Stimulated activated CD4-positive, alpha-beta T cell treated with anti-CD3 and anti-CD28 coated beads, Interleukin-15, amount 100 ng/mL, for 1 hour (primary cell): ENCODE measurements at places on chromosomes 7 and 10.

DNA sequence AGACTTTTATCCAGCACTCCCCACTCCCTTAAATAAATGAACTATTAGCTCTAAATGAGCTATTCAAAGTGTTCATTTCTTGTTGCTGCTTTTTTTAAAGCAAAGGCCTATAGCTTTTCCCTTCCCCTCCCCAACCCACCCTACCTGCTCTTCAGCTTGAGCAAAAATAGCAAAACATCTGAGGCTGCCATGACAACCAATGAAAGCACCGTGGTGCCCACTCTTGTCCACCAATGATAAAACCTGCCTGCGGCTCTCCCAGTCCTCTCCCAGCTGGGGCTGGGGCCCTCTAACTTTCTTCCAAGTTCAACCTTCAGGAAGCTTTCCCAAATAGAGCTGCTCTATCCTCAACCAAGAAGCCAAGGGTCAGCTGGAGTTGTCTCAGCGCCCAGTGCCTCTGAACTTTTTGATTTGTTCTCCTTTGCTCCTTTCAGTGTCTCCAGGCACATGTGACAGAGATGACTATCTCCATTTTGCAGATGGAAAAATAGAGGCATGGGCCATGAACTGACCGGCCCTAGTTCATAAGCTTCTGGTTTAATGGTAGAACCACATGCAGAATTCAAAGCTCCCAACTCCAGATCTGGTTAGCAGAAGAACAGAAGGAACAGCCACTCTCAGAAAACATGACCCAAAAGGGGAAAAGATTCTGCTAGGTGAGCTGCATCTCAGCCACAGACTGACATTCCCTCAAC, 47.7 kb downstream of the PIK3AP1 start:
- DNase-seq, result no peak

DNA sequence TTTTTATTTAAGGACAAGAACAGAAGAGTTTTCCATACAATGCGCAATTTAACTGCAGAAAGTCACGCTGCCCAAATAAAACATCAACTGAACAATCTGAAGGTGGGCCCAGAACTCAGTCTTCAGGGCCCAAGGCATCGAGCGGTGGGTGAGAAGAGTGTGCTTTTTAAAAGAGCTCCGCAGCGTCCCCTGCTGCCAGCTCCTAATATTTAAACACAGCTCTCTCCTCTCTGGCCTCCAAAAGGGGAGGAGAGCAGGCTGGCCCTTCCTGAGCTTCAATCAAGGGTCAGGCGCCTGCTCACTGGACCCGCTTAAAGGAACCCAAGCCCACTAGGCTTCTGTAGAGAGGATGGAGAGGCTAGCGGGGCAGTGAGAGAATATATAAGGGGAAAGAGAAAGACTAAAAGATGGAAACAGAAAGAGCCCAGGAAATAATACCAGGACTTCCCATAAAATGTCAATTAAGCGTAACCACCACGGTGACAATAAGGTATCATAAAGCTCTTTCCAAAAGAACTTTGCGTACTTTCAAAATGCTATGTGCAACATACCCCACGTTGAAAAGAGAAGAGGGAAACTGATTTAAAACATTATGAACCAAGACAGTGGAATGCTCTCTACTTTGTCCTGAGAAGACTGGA, 2.8 kb downstream of the FAM53B start:
- DNase-seq, result peak; percentile 48

- DNase-seq, result no peak
These were observed 808 bp downstream of the C10orf71 start for GRCh38 chr10:49299816-49300139.

- DNase-seq, result no peak
These were observed 7.9 kb upstream of the RAPGEF5 start for GRCh38 chr7:22364900-22365299.

- no peak for DNase-seq
These were observed 75.8 kb upstream of the EN2 start for GRCh38 chr7:155381852-155382801.

DNA sequence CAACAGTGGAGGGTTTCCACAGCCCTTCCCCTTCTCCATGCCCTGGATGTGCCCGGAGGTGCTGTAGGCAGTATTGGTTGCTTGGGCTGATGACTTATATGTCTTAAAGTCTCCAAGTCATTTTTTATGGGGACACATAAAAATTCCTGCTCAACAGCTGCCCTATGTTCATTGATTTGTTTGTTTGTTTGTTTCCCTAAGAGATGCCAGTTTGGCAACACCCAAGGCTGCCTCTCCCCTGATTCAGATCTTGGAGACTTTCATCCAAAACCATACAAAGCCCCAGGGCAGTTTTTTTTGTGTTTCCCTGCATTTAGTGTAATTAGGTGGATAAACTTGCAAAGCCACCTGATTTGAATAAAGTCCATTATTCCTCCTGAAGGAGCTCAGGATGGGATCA, 115.3 kb downstream of the PLPP4 start:
- no peak for DNase-seq

- no peak for DNase-seq
These were observed 99.4 kb downstream of the RSU1 start for GRCh38 chr10:16717622-16718395.

DNA sequence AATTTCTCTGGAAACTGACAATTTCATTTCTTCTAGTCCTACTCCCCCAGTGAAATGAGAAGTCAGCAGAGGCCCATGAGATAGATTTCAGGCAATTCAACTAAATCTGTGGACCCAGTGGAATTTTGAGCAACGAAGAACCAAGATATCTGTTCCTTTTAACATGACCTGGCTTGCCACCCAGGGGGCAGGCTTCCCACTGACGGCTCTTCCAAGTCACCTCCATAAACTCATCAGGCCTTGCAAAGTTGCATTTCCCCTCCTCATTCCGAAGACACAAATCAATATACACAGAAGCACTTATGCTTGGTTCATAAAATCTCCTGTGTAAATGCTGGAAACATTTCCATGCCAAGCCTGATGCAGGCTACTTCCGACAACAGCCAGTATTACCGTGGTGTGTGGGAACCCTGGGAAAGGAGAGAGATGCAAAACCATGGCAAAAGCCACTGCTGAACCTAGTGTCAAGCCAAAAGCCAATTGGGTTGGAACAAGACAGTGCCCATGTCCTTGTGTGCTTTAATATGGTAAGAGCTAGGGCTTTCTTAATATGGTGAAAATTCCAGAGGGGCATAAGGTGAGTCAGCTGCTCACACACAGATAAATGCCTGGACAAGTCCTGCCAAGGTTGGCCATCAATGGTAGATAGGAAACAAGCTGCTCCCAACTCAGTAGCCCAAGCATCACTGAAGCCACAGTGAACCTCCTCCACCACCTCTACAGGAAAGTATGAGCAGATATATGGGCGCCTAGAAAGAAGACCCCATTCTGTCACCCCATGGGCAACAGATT, 1.6 kb downstream of the FRMD4A start:
- DNase-seq, result no peak

DNA sequence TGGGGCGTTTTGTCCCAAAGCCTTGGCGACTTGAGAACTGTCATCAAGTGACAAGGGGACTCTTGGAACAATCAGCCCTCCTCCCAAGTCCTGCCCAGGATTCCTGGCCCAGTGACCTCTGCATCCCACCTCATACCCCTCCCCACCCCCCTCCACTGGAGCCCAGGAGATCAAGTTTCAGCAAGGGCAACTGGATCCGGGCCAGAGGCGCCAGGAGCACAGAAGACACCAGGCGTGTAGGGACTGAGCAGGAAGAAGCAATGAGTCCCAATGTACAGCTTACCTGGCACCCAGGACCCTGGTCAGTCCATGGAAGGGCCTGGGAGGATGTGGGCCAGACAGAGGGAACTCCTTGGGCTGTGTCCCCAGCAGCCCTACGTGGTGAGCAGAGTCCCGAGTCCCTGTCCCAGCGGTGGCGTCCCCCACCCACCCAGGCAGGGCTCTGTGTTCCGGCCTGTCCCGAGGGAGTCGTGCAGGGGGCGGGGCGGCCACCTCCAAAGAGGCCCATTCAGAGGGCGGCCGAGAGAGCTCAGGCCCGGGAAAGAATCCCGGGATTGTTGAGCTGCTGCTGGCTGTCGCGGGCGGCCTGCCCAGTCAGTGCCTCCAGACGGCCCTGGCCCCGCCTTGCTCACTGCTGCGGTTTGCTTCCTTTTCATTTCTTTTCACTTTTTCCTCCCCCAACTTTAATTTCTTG, 254.1 kb downstream of the TNS3 start:
- DNase-seq, result no peak

GRCh38 chr7:50190776-50191175, 97.7 kb upstream of the ZPBP start:
- no peak for DNase-seq

- DNase-seq, result no peak
These were observed 53.7 kb upstream of the MTPN start for GRCh38 chr7:136030867-136031318.

DNA sequence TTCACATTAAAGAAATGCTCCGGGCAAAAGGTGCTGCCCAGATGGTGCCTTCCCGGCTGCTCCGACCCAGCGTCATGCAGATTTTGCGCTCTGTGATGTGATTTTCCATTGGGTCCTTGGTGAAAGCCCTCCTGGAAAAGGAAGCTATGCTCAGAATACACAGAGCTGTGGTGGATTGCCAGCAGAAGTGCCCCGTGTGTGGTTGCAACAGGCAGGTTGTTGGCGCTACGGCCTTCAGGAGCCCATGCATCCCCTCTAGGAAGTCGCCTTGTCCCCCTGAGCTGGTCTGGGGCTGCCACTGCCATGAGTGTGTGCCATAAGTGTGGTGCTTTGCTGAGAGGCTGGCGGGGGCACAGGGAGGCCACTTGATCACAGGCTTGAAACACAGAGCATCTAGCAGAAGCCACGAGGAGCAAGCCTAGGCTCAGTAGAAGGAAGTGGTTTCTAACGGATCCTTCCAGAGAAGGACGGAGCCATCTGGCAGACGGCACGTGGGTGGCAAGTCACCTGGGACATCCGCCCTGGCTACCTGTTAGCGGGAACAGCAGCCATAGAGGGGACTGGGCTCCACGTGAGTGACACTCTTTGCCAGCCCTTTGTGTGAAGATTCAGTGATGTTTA, 210.9 kb downstream of the CUX1 start:
- no peak for DNase-seq

DNA sequence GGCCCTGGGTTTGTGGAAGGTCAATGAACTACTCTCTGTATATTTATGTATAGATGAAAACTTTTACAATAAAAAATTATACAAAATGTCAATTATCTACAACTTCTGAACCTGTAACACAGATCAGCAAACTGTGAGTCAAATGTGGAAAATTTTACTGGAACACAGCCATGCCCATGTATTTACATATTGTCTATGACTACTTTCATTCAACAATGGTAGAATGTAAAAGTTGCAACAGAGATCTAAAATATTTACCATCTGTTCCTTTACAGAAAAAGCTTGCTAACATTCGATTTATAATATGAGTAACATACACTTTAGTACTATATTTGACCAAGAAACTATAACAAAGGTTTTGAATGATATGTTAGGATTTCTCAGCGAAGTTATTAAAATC, 481.6 kb downstream of the PARD3 start:
- DNase-seq, result no peak

GRCh38 chr7:128738570-128739047, 550 bp upstream of the CALU start:
- DNase-seq, result no peak

GRCh38 chr7:148527717-148528168, 62.8 kb upstream of the C7orf33 start:
- peak; percentile 56 for DNase-seq

- no peak for DNase-seq
These were observed 138.4 kb upstream of the IGFBP3 start for GRCh38 chr7:46059308-46060020.

DNA sequence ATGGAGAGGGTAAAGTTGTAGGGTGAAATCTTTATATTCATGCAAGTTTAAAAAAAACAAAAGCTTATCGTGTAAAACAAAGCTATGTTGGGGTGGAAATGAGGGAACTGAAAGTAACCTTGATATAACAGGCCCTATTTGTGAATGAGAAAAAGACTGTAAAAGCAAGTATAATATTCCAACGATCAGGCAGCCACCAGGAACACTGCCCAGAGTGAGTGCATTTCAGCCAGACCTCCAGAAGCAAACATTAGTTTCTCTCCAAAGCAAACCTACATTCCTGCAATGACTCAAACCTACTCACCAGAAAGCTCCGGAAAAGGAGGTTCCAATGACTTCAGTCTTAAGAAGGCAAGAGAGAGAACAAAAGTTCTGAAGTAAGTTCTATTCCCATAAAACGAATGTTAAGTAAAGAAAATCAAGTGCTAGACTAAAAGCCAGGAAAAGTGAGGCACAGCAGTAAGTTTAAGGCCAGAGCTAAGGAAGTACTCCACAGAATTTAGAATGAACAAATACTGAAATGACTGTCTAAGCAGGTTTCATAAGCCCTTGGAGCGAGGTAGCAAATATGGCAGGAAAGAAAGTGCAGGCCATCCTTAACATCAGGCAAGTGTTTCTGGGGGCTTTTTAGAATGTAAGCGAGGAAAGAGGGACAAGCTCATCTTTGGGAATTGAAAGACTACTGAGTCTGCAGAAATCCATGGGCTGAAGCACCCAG, 493.1 kb downstream of the XPNPEP1 start:
- DNase-seq, result no peak

DNA sequence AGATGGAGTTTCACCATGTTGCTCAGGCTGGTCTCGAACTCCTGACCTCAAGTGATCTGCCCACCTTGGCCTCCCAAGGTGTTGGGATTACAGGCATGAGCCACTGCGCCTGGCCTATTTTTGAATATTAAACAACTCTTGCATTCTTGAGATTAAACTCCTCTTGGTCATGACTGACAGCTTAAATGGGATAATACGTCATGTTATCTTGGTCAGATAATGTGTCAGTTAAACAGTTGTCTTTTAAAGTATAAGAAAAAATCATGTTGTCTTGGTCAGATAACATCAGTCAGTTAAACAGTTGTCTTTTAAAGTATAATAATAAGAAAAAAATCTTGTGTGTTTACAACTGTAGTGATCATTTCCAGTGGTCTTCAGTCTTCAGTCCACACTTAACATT, 73.6 kb upstream of the SYPL1 start:
- no peak for DNase-seq

- no peak for DNase-seq
These were observed 77.7 kb upstream of the GPR37 start for GRCh38 chr7:124843336-124843735.

DNA sequence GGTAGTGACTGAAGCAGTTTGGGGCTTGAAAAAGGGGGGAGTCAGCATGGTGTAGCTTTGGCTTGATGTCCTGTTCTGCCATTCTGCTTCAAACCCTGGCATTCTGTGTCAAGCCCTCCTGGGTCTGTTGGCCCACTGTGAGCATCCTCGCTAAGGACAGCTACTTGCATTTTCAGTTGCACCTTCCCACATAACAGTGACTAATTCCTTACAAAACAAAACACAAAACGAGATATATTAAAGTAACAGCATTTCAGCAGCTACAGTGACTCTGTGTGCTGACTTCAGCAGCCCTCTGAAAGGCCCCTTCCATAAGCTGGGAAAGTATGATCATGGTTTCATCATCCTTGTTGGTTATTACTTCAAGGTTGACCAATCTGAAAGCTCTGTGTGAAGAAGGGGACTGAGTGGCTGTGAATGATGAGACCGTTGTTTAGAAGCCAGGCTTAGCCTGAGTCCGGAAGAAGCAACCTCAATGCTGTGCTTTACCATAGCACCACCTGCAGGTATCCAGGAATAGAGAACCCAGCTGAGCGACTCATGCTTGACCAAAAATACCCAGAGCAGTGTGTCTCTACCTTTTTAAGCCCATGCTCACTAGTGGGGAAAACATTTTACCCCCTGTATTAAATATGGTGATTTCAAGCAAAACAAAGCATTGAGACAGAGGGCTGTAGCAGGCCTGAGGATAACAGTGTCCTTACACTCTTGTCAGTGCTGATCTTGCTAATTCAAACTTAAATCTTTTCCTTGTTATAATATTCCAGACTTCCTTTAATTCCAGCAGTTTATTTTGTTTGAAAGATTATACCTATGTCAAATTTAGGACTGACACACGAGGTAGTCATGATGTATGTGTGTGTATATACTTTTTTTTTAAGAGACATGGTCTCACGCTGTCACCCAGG, 42.6 kb upstream of the CC2D2B start:
- DNase-seq, result no peak
